Transverse colon (tissue), 4 donors: ENCODE measurements at places on chromosomes 5 and 9.

GRCh38 chr5:499233-500209 lies 24.7 kb downstream of the SLC9A3 start:
- H3K27ac ChIP-seq, result no peak overlapping the region
- H3K27me3 ChIP-seq, result peaks cover 62% of the 10 kb centered on the region
- no peak for DNase-seq
- H3K4me1 ChIP-seq, result no peaks in the 10 kb centered on the region

DNA sequence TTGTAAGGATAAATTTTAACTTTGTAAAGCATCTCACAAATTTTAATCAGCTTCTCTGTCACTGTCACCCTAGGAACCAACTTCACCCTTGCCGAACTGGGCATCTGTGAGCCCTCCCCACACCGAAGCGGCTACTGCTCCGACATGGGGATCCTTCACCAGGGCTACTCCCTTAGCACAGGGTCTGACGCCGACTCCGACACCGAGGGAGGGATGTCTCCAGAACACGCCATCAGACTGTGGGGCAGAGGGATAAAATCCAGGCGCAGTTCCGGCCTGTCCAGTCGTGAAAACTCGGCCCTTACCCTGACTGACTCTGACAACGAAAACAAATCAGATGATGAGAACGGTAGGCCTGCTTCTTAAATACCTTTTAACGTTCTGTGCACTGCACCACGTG lies 916.3 kb upstream of the WWC1 start:
- no peaks in the 10 kb centered on the region for H3K27me3 ChIP-seq
- H3K4me1 ChIP-seq, result no peaks in the 10 kb centered on the region
- H3K4me3 ChIP-seq, result no peak overlapping the region
- no peak for DNase-seq
- no peak overlapping the region for H3K27ac ChIP-seq
- H3K36me3 ChIP-seq, result no peaks in the 10 kb centered on the region

GRCh38 chr9:97470076-97470475 lies 31.4 kb upstream of the TMOD1 start:
- no peak overlapping the region for H3K27ac ChIP-seq
- no peaks in the 10 kb centered on the region for H3K27me3 ChIP-seq
- H3K36me3 ChIP-seq, result no peaks in the 10 kb centered on the region

- no peak overlapping the region for H3K4me3 ChIP-seq
- H3K36me3 ChIP-seq, result no peaks in the 10 kb centered on the region
- peaks cover 43% of the 10 kb centered on the region for H3K4me1 ChIP-seq
Measured at GRCh38 chr9:121362813-121363621, 7.0 kb downstream of the STOM start.

DNA sequence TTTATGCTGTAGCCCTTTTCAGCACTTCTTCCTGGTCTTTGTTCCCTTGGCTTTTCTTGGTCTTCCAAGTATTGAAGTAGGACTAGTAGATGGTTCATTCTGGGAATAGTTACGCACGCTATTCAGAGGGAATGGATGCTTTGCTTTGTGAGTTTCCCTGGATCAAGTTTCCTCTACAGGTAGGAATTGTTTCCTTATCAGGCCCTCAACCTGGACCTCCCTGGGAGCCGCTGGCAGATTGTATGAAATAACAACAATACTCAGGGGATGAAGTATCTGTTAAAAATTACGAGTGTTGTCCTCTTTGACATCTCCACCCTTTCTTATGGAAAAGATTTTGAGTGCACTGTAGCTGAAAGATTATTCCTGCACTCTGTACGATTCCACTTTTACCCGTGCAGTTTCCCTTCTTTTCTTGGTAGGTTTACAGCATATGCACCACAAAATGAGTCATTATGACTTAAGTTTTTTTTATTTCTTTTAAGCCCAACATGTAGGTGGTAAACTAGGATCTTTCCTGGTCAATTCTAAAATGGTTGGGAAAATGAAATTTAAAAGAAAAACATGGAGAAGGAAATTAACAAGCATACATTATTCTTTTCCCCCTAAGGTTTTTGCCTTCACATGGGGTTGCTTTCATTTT lies 57.9 kb downstream of the ARHGAP26 start:
- no peak overlapping the region for H3K4me3 ChIP-seq
- DNase-seq, result no peak
- no peaks in the 10 kb centered on the region for H3K27me3 ChIP-seq
- H3K27ac ChIP-seq, result peak overlapping the region; percentile 86
- H3K36me3 ChIP-seq, result no peaks in the 10 kb centered on the region
- peaks cover 16% of the 10 kb centered on the region for H3K4me1 ChIP-seq
